ENCODE measurements at places on chromosomes 3 and 15. TPM values are rescaled to one million over a fixed set of nuclear protein-coding genes. Genes with fewer than 3 reads are reported as not detected.

The DNAJA4 gene
- total RNA-seq = 0.13 TPM

The ERC2 gene
- total RNA-seq = 15.6 TPM

The EHHADH gene
- total RNA-seq = 5.9 TPM

The WDR48 gene
- 59.4 TPM for total RNA-seq

The GATA2 gene
- total RNA-seq = 53.2 TPM

The LSG1 gene
- total RNA-seq = 48.9 TPM

The FES gene
- total RNA-seq = 29.4 TPM

The KCTD6 gene
- total RNA-seq = 10.5 TPM

The RARB gene
- 117 TPM for total RNA-seq

The IRAK2 gene
- total RNA-seq = 0.97 TPM

The IFT57 gene
- 52.5 TPM for total RNA-seq

The COPG1 gene
- total RNA-seq = 172 TPM

The CD200 gene
- 25.7 TPM for total RNA-seq

The TMCC1 gene
- 52.4 TPM for total RNA-seq

The GRAMD2A gene
- total RNA-seq = 2.0 TPM

The ATP8B4 gene
- total RNA-seq = 1.8 TPM

The TRIM42 gene
- total RNA-seq = not detected

The NEO1 gene
- total RNA-seq = 135 TPM

The CCR1 gene
- not detected for total RNA-seq

The C3orf49 gene
- total RNA-seq = not detected

The HYAL1 gene
- 3.5 TPM for total RNA-seq

The STARD9 gene
- total RNA-seq = 10.0 TPM

The GPD1L gene
- total RNA-seq = 9.3 TPM

The C3orf22 gene
- total RNA-seq = not detected
